ENCODE measurements at places on chromosomes 7 and 10.

- DNase-seq, result no peak
These were observed 9.5 kb downstream of the MNX1 start for GRCh38 chr7:157000741-157001653.

- no peak for DNase-seq
These were observed 12.1 kb upstream of the NPVF start for GRCh38 chr7:25240340-25240739.

DNA sequence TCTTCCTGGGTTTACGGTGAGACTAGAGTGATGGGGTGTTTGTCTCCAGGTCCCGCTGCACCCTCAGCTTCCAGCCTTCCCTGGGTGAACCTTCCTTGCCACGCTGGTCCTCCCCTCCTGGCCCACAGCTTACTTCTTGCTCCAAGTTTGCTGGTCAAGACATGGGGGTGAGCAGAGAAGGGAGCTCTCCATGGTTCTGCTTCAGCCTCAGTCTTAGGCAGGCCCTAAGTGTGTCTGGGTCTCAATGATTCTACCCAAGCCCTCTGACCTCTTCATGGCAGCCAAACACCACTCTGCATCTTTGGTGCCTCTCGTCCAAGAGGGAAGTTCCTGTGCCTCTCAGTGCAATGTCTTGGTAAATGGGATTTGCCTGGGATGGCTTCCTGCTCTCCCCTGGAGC, 356.5 kb upstream of the KLF6 start:
- no peak for DNase-seq

DNA sequence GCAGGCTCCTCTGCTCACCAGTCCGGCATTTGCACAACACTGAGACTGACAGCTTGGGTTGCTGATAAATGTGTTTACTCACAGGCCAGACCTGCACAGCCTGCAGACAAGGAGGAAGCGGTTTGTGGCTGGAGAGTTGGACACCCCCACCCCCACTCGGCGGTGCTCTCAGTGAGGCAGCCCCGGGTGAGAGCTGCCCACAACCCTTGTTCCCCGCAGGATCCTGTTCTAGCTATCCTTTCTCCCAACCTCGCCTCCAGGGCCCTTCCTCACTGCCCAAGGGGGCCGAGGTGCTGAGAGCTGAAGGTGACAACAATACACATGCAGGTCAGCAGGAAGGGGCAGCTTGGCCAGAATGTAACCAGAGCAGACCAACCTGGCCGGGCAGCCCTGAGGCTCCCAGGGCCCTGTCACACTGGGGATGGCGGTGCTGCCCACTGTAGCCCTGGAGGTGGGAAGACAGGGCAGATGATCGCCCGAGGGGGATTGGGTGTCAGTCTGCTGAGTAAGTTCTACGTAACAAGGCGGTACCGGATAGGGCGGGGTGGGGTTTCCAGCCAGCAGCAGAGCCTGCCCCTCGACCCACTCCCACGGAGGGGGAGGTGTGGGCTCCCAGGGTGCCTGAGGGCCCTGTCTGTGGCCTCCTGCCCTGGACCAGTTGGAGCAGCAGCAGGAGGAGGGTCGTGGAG, 2.1 kb upstream of the ADAM8 start:
- DNase-seq, result peak; percentile 10

Data from NCI-H510A (cell line).